Upper lobe of right lung (tissue), 1 donor: ENCODE measurements at places on chromosomes 16 and 17. TPM values are rescaled to one million over a fixed set of nuclear protein-coding genes. Genes with fewer than 3 reads are reported as not detected.

GRCh38 chr16:28879261-28879840, 1.1 kb downstream of the ATP2A1 start:
- H3K36me3 ChIP-seq = no peaks in the 10 kb centered on the region
- no peak overlapping the region for H3K27ac ChIP-seq
- peaks cover 19% of the 10 kb centered on the region for H3K27me3 ChIP-seq
- DNase-seq = no peak
- H3K4me1 ChIP-seq = peaks cover 11% of the 10 kb centered on the region
- H3K4me3 ChIP-seq = peak overlapping the region; percentile 79

DNA sequence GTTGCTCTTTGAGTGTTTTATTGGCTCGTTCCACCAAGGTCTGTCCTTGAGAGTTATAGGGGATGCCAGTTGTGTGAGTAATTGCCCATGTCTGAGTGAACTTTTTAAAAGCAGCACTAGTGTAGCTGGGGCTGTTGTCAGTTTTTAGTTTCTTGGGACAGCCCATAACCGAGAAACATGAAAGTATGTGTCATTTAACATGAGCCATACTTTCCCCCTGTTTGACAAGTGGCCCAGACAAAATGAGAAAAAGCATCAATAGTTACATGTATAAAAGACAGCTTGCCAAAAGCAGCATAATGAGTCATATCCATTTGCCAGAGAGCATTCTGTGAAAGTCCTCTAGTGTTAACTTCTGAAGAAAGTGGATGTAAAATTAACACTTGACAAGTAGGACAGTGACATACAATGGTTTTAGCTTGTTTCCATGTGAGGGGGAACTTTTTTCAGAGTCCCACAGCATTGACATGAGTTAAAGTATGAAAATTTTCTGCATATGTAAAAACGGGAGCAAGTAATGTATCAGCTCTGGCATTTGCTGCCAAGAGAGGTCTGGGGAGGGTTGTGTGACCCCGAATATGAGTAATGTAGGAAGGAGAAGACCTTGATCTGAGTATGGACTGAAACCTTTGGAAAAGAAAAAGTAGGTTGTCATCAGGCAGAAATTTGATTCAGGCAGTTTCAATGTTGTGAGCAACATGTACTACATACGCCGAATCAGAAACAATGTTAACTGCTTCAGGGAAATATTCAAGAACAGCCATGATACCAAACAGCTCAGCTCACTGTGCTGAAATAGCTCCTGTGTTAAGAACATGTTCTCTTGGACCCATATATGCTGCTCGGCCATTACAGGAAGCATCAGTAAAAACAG, 56.8 kb upstream of the ARL4D start:
- DNase-seq = no peak
- H3K27me3 ChIP-seq = no peaks in the 10 kb centered on the region
- H3K36me3 ChIP-seq = no peaks in the 10 kb centered on the region
- no peak overlapping the region for H3K27ac ChIP-seq
- no peak overlapping the region for H3K4me3 ChIP-seq

The EFNB3 gene
- total RNA-seq = 0.32 TPM

DNA sequence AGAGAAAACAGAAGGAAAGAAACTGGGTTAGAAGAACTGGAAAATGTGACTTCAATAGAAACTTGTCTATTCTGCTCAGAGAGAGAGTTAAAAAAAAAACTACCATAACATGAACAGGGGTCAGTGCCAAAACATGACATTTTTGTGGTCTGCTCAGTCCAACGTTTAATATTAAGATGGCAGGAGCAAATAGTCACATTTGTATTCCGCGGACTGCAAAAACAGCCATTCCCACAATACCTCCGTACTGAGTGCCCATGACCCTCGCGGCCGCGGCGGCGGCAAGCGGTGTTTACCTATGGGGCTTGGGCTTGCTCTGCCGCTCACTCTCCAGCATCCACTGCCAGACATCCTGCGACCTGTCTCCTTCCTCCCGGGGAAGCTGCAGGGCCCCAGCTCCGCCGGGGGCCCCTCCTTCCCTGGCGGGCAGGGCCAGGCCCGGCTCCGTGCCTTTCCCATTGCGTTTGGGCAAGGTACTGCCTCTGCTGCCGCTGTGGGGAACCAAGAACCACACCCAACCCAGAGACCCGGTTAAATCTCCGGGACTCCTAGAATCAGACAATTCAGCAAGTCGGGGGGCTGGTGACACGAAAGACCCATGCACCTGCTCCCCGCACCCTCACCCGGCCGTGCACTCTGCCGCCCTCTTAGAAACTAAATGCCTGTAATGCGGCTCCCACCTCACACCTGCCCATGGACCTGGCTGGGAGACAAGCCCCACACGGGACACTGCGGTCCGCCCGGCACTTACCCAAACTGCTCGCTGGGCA, 24.7 kb downstream of the AXIN2 start:
- DNase-seq = no peak
- no peak overlapping the region for H3K27ac ChIP-seq
- H3K4me1 ChIP-seq = peaks cover 31% of the 10 kb centered on the region

- DNase-seq = peak; percentile 91
- no peak overlapping the region for H3K4me3 ChIP-seq
- no peaks in the 10 kb centered on the region for H3K27me3 ChIP-seq
- peaks cover 14% of the 10 kb centered on the region for H3K36me3 ChIP-seq
Measured at GRCh38 chr16:70395345-70395901, 43.5 kb downstream of the ST3GAL2 start.

DNA sequence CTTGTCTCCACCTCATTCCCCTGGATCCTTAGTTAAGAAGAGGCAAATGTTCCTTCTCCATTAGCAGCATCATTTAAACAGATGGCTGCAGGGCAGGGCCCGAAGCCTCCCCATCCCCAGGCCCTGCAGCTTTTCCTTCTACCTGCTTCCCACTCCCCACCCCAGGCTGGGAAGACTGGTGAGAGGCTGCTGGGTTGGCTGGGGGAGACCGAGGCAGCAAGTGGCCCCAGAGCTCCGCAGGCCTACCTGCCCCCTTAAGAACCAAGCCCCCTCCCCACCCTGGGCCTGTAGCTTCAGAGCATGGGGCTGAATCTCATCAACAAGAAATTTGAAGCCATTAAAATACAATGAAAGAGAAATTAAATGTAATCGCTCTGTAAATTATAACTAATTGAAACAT, 22.1 kb upstream of the RPL38 start:
- no peak for DNase-seq
- no peak overlapping the region for H3K27ac ChIP-seq
- peaks cover 17% of the 10 kb centered on the region for H3K27me3 ChIP-seq
- no peaks in the 10 kb centered on the region for H3K4me1 ChIP-seq

- no peaks in the 10 kb centered on the region for H3K36me3 ChIP-seq
- H3K4me3 ChIP-seq = no peak overlapping the region
- H3K27ac ChIP-seq = no peak overlapping the region
- no peaks in the 10 kb centered on the region for H3K27me3 ChIP-seq
- H3K4me1 ChIP-seq = peaks cover 72% of the 10 kb centered on the region
Measured at GRCh38 chr17:34241062-34241461, 14.0 kb upstream of the CCL2 start.

The C17orf78 gene
- total RNA-seq = not detected

The RAMP2 gene
- 114 TPM for total RNA-seq

The BRICD5 gene
- 7.5 TPM for total RNA-seq

DNA sequence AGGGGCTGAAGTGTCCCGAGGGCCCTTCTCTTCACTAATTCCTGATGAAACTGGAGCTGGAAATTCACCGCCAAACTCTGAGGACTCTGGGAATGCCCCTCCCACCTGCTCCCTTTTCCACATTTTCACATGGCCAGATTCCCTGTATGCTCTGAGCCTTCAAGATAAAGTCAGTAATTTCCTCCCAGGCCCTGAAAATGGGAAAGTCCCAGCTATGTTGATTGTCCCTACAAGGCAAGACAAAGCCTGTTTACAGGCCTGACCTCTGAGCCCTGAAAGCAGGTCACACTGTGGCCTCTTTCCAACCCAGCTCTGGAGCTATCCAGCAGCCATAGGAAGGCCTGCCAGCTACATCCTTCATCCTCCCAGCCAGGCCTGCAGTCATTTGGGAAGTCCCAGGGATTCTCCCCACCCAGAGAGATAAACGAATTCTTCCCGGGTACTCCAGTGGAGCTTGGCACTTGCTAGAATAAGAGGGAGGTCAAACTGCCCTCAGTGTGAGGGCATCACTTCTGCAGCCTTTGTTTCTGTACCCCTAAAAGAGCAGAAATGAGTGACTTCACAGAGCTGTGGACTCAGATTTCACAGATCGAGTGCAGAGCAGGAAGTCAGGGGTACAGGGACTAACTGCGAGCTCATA, 19.6 kb upstream of the CCL2 start:
- no peaks in the 10 kb centered on the region for H3K27me3 ChIP-seq
- H3K4me1 ChIP-seq = peaks cover 59% of the 10 kb centered on the region
- no peaks in the 10 kb centered on the region for H3K36me3 ChIP-seq

DNA sequence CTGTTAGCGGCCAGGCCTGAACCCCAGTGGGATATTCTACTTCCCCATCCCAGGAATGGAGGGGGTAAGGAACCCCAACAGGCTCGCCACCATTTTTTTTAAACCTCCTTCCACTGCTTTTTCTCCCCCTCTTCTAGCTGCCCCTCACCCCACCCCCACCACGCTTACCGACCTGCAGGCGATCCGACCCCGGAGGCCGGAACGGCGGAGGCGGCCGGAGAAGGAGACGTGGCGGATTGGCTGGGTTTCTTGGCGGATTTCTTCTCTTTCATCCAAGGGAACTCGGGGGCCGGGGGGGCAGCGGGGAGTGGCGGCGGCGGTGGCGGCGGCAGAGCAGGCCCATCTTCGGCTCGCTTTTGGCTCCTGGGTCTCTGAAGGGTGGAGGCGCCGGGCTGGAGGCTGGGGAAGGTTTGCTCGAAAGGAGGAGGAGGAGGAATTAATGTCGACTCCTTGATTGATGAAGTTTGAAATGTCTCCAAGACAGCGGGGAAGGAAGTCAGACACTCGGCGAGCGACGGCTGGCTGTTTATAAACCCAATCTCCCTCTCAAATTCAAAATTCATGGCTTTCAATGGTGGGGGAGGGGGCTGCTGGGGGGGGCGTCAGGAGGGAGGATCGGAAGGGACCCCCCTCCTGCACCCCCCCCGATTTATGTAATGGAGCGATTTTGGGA, 424 bp downstream of the HOXB2 start:
- H3K4me1 ChIP-seq = peaks cover 8% of the 10 kb centered on the region
- peaks cover 68% of the 10 kb centered on the region for H3K27me3 ChIP-seq
- H3K36me3 ChIP-seq = no peaks in the 10 kb centered on the region

The LRRC37A gene
- 1.9 TPM for total RNA-seq

The C16orf78 gene
- total RNA-seq = not detected

DNA sequence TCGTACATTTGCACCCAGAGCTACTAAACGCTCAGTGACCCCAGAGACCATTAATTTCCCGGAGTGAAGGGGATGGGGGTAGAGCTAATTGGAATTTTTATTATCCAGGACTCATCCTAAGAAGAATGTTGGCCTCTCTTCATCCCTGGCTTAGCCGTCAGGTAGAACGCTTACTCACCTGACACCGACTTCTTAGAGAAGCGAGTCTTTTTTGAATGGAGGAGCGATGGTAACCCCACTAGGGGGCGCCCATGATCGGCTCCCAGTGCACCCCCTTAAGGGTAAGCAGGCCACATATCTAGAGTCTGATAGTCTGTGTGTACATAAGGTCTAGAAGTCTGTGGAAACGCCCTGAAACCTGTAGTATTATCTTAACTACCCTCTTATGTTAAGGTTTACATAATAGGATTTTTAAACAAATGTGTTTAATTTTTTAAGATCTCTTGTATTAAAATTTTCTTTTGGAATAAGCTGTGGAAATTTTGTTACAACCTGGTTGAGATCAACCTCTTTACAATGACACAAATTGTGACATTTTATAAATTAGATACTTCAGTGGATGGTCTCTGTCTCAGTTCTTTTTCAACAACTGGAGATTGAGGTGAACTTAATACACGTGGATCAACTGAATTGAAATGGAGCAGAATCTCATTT, 229.8 kb downstream of the CPPED1 start:
- no peak overlapping the region for H3K27ac ChIP-seq
- H3K4me1 ChIP-seq = no peaks in the 10 kb centered on the region

The MYH2 gene
- total RNA-seq = 1.0 TPM

The AURKB gene
- total RNA-seq = 1.4 TPM

The NOG gene
- total RNA-seq = 2.3 TPM

The ZC3H18 gene
- total RNA-seq = 44.5 TPM

GRCh38 chr16:53599548-53599947, 96.5 kb upstream of the AKTIP start:
- DNase-seq = no peak
- no peaks in the 10 kb centered on the region for H3K4me1 ChIP-seq
- H3K27ac ChIP-seq = no peak overlapping the region
- H3K36me3 ChIP-seq = no peaks in the 10 kb centered on the region
- H3K27me3 ChIP-seq = no peaks in the 10 kb centered on the region

- H3K36me3 ChIP-seq = no peaks in the 10 kb centered on the region
- no peak overlapping the region for H3K4me3 ChIP-seq
- H3K27ac ChIP-seq = no peak overlapping the region
- H3K27me3 ChIP-seq = no peaks in the 10 kb centered on the region
- no peak for DNase-seq
Measured at GRCh38 chr17:41178843-41179616, 1.0 kb upstream of the KRTAP4-2 start.

The IL34 gene
- 3.3 TPM for total RNA-seq

DNA sequence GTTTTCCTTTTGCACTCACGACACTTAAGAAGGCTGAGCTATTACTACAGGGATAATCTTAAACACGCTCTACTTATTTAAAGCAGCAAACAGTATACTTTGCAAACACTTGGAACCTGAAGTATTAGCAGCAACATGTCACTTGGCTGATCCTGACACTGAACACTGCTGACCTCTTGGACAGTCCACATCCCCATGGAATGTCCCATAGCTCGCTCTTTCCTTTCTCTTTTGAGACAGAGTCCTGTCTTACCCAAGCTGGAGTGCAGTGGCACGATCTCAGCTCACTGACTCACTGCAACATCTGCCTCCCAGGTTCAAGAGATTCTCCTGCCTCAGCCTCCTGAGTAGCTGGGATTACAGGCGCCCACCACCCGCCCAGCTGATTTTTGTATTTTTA, 26.4 kb downstream of the SMYD4 start:
- no peak overlapping the region for H3K27ac ChIP-seq
- H3K4me1 ChIP-seq = no peaks in the 10 kb centered on the region
- no peak overlapping the region for H3K4me3 ChIP-seq
- peak; percentile 7 for DNase-seq
- no peaks in the 10 kb centered on the region for H3K27me3 ChIP-seq
- peaks cover 34% of the 10 kb centered on the region for H3K36me3 ChIP-seq

DNA sequence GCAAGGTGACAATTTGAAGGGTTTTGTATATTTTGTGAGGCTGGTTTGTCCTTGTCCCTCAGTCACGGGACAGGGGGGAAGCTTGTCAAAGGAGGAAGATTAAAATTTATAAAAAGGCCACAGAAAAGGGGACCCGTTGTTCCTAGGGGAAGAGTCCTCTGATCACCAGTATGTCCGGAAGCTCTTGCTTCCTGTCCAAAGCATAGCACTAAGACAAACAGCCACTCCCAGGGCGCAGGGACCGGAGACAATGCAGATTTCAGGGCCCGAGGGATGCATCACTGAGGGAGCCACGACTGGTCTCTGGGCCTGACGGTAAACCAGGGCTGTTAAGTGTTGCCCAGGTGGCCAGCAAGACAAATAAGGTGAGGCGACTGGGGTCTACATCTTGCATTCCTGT, 95.2 kb downstream of the MAF start:
- no peaks in the 10 kb centered on the region for H3K27me3 ChIP-seq
- H3K4me3 ChIP-seq = no peak overlapping the region
- H3K36me3 ChIP-seq = no peaks in the 10 kb centered on the region
- no peak for DNase-seq
- H3K4me1 ChIP-seq = peaks cover 12% of the 10 kb centered on the region

The CLEC18A gene
- total RNA-seq = 2.0 TPM

- H3K36me3 ChIP-seq = no peaks in the 10 kb centered on the region
- DNase-seq = no peak
- no peaks in the 10 kb centered on the region for H3K4me1 ChIP-seq
- H3K27me3 ChIP-seq = no peaks in the 10 kb centered on the region
- H3K4me3 ChIP-seq = no peak overlapping the region
- no peak overlapping the region for H3K27ac ChIP-seq
Measured at GRCh38 chr16:59168461-59169114, 434.5 kb upstream of the GOT2 start.
